ENCODE measurements at places on chromosomes 1 and 21. TPM values are rescaled to one million over a fixed set of nuclear protein-coding genes. Genes with fewer than 3 reads are reported as not detected.

KLF17 gene
- total RNA-seq, result not detected

GJB3 gene
- total RNA-seq, result 63.0 TPM

MED8 gene
- total RNA-seq, result 54.8 TPM

FHAD1 gene
- 6.9 TPM for total RNA-seq

BCL2L15 gene
- not detected for total RNA-seq

CFAP57 gene
- total RNA-seq, result 1.6 TPM

CXADR gene
- total RNA-seq, result 21.7 TPM

MMEL1 gene
- 2.7 TPM for total RNA-seq

ANKRD34A gene
- total RNA-seq, result 0.50 TPM

OR6K3 gene
- not detected for total RNA-seq

RYR2 gene
- not detected for total RNA-seq

All from PC-9 (cell line).